ENCODE measurements at places on chromosomes 6 and 20.

DNA sequence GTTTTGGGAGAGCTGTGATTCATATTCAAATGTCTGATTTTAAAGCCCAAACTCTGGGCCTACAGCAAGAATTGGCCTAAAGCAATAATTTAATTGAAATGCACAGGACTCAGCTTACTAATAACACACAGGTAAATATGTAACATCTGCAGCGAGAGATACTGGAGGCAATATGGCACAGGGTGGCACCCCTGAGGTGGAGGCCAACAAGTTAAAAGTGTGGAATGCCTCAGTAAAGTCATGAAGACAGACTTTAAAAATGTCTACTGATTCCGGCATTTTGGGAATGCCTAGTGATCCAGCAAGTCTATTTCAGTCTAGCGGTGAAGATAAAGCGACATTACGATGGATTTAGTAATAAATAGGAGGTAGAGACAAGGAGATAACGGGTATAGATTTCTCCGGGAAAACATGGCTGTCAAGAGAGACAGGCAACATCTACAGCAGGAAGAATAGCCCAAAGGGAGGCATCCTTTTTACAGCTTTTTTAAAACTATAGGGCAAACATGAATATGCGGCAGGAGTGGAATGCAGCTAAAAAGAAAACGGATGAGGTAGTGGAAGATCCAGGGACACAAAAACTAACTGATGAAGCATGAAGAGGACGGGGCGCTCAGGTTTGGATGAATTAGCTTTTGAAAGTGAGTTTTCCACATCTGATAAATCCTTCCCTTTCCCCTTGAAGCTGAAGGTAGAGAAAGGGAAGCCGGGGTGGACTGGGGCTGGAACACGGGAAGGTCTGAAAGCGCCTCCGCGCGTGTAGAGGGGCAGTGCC is 1.2 kb downstream of the NANP start:
- peak; percentile 23 for DNase-seq

DNA sequence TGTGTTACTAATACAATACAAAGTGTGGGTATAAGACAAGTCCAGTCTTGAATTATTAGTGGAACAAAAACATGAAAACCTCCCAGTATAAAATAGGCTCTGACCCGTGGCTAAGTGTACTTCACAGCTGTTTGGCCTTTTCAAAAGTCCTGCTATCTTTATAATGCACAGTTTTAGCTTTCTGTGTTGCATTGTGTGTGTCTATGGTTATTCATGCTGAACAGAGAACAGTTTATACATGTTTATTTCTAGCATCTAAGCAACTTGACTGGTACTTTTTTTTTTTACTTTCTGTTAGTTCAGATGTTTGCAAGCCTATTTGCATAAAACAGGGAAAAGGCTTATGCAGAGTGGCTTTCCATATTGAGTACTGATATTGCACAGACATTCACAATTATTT is 119.2 kb upstream of the CCN2 start:
- no peak for DNase-seq

DNA sequence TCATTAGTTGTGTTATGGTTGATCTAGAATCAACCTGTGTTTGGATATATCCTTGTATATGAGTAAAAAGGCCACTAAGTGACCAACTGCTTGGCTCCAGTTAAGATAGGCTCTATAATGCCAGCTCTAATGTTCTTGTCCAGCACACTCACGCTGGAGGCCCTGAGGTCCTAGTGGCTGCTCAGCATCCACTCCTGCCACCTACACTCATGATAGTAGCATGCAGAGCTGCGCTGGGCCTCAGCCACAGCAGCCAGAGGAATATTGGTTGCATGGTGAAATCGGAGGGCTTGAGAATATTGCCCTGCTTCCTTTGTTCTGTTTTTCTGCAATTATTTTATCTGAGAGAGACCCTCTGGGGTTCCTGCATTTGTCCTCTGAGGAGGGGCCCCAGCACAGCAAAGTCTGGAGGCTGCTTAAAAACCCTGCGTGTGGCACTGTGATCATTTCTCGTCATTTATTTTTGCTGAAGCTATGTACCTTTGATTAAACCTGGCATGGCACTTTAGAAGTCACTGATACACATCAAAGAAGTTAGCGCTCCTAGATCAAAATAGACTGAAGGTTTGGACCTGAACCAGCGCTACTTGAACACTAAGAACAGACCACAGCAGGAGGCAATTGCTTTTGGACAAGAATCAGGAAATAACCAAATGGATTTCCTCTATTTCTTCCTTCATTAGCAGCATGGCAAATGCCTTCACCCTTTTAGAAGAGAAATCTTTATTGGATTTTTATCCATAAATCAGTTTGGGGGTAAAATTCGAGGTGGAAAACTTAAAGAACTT is 398.4 kb upstream of the ID4 start:
- no peak for DNase-seq

GRCh38 chr20:46342451-46343347 is 34.4 kb upstream of the CDH22 start:
- no peak for DNase-seq

DNA sequence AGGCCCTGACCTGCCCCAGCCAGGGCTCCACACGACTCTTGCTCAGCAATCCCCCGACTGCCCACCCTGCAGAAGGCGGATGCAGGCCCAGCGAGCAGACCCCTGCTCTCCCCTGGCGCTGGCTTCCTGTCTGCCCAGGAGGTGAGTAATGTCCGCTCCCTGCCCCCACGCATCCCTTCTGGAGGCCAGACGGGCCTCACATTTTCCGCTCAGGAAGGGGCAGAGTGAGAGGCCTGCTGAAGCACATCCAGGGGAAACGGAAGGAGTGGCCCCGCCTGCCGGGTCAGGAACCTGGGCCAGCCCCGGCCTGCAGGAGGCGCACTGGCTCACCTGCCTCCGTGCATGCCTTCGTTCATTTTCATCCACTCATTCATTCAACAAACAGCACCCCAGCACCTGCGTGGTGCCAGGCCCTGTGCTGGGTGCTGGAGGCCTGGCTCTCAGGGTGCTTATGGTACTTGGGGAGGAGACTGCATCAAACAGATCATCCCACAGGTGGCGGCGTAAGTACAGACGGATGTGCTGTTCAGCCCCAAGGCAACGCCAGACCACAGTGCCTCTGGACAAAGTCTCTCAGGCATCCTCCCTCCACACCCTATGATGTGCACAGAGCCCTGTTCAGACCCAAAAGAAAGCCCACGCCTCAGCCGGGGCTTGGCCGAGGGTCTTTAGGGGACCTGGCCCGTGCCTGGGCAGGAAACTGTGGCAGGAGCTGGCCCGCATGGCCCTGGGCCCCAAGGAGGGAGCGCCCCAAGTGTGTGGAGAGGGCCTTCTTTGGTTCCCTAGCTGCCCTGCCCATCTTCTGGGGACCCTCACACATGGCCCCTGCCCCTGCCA is 112.1 kb downstream of the ASXL1 start:
- peak; percentile 46 for DNase-seq

DNA sequence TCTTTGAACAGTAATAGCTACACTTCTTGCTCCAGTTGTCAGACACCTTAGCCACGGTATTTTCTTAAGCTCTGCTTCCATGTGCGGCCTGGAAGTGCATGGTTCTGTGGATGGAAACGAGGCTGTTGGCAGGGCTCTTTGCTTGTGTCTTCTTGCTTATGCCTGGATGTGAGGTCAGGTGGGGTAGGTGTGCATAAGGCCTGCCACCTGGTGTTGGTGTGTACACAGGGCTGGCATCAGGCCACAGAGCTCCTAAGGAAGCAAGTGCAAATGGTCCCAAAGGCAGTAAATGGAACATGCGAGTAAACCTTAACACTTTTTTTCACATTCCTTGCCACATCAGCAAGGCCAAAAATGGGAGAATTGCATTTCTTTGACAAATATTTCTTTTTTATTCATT is 158.1 kb upstream of the GMDS start:
- DNase-seq = no peak

DNA sequence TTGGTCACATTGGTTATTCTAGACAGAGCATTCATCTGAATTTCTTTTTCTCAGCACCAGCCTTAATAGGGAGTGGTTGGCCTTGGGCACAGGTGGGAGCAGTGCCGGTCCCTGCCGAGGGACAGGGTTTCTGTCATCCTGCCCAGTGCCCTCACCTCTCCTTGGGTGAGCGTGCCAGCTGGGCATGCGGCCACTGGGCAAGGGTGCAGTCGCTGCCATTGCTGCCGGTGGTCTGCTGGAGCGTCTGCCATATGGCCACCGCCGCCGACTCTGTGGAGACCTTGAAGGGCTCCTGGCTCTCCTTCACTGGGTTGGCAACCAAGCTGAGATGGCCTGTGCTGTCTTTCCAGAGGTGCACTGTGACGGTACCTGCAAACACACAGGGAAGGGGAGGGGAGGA is 16.4 kb upstream of the UQCC2 start:
- DNase-seq = no peak

DNA sequence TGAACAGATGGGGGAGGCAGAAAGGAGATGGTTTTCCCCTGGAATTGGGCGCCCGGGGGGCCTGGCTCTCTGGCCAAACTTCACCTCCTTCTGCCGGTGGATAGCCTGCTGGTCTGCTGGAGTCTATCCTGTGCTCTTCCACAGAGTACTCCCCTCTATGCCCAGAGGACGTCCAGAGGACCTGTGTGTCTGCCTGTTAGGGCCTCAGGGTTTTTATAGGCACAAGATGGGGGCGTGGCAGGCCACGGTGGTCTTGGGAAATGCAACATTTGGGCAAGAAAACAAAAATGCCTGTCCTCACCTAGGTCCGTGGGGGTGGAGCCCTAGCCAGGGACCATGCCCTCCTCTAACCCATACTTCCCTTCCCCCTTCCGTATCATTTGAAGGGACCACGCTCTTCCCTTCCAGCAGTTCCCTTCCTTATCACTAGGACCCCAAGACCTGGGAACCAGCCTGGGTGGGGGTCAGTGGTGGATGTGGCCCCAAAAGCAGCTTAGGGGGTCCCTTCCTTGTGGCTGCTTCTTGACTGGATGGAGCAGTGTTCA is 53.6 kb upstream of the ZNF337 start:
- DNase-seq = no peak

DNA sequence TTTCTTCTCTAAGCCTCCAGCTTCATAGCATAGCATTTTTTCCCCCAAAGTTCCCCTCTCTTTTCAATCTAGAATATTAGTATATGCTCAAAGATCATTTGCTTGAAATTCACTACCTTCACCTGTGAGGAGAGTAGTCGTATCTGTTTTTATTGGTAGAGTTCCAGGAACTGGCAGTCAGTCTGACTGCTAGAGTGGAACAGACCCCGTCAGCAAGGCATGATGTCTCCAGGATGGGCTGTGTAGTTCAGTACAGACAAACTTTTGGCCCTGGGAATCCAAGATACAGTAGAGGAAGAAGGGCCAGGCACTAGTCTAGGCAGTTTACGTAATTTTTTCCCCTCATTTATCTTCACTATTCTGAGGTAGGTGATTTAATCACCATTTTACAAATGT is 29.1 kb downstream of the RALY start:
- no peak for DNase-seq

DNA sequence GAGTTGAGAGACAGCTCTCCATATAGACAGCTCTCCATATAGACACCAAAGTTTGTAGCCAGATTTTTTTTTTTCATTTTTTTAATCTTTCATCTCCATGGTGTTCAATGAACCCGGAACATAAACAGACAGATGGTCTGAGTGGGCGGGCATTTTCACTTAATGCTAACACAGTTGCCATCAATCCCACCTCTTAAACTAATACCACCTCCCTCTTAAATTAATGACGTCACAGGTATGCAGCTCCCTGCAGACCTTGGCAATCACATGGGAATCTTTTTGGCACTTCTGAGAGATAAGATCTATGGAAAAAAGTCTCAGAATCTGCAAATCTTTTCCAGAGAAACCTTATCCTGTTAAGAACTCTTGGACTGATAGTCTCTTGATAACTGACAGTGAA is 43.2 kb downstream of the PFDN4 start:
- no peak for DNase-seq

DNA sequence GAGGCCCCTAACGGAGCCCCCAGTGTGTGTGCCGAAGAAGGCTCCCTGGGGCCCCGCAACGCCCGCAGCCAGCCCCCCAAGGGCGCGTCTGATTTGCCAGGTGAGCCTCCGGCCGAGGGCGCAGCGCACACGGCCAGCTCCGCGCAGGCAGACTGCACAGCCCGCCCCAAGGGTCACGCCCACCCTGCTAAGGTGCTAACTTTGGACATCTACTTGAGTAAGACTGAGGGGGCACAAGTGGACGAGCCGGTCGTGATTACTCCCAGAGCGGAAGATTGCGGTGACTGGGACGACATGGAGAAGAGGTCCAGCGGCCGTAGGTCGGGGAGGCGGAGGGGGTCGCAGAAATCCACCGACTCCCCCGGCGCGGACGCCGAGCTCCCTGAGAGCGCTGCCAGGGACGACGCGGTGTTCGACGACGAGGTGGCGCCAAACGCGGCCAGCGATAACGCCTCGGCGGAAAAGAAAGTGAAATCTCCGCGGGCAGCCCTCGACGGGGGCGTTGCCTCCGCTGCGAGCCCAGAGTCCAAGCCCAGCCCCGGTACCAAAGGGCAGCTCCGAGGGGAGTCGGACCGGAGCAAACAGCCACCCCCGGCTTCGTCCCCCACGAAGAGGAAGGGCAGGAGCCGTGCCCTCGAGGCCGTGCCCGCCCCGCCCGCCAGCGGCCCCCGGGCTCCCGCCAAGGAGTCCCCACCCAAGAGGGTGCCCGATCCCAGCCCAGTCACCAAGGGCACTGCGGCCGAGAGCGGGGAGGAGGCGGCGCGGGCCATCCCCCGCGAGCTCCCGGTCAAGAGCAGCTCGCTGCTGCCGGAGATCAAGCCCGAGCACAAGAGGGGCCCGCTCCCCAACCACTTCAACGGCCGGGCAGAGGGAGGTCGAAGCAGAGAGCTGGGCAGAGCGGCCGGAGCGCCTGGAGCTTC is 117.0 kb downstream of the RTN4IP1 start:
- DNase-seq = no peak

DNA sequence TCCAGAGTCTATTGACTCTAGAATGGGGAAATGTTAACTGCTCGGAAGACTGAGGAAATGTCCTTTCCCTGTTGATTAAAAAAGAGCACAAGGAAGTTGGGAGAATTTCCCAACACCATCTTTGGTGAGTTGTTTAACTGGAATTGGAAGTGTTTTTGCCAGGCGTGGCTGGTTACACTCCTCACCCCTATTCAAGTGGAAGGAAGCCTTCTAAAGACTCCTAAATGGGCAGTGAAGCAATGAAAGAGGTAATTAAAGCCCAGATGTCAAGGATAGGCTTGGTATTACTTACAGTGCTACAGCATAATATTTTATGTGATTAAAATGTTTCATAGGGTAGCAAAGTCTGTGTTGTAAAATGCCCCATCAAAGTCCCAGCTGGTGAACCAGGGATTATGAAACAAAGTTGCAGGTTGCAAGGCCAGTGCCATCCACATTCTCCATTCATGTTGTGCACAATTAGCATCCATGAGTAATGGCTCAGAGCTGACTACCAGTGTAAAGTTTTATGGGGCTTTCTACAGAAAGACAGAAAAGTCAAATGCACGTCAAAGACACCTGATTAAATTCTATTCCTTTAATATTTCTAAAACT is 52.6 kb downstream of the BTBD3 start:
- DNase-seq = no peak

DNA sequence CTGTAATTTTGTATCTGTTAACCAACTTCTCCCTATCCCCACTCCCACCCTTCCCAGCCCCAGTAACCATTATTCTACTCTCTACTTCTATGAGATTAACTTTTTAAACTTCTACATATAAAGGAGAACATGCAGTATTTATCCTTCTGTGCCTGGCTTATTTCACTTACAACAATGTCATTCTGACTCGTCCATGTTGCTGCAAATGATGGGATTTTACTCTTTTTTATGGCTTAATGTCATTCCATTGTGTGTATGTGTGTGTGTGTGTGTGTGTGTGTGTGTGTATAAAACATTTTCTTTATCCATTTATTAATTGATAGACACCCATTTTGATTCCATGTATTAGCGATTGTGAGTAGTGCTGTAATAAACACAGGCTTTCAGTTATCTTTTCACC is 76.1 kb downstream of the COL19A1 start:
- DNase-seq = no peak

Measured in A172 (cell line).